ENCODE measurements at places on chromosomes 12 and 14.

DNA sequence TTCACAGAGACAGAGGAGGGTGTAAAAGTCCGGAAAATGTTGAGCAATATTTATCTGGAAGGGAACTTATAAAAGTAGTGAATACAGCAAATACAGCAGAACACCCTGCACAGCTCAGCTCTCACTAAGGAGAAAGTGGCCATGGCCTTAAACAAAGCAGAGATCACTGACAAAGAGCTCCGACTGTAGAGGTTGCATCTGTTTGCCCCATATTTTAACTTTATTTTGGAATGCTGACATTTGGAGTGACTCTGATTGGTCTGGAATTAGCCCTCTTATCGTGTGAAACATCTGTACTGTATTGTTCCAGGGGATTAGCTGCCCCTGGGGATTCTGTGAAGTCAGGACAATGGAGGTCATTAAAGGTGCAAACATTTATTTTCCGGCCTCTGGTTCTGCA is 1275.7 kb upstream of the FLRT2 start:
- no peak for DNase-seq

DNA sequence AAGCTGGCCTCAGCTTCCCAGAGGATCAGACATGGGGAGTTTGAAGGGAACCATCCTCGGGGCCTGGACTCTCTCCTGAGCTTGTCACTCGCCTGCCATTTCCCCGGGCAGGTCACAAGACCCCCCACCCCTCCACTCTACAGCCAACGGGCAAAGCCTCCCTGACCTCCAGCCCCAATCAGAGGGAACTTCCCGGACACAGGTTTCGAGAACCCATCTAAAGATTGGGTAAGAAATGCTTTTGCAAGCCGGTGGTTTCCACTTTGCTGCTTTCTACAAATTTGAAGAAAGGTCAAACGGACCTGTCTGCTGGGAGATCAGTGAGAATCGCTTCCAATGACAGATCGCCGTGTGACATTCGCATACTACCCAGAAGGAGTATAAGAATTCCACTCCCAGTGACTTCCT is 89.6 kb downstream of the SCARB1 start:
- DNase-seq: no peak

- no peak for DNase-seq
These were observed 71.8 kb downstream of the DNAI7 start for GRCh38 chr12:25123126-25123525.

DNA sequence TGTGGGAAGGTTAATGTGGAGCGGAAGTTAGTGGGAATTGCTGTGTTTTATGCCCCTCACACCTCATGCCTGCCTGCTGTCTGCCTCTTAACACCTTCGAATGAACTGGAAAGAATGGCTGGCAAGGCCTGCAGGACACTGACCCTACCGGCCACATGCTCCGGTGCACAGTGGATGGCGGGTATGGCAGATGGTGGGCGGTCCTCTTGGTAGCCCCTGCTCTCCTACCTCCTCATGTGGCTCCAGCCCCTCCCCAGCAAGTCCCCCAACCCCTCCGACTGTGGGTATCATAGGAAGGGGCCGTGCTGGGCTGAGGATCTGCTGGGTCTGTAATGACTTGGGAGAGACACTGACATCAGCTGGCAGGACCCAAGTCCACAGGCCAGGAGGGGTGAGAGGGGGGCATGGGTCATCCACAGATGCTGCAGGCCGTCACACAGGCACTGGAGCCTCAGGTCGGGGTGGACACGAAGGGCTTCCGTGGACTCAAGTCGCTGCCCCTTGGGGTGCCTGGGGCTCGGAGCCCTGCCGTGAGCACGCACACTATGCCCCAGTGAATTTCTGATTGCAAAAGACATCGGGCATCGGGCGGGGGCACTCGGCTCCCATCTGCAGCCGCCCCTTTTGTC is 77.4 kb downstream of the KIF26A start:
- no peak for DNase-seq

GRCh38 chr12:106084014-106084671 is 54.6 kb downstream of the NUAK1 start:
- no peak for DNase-seq

DNA sequence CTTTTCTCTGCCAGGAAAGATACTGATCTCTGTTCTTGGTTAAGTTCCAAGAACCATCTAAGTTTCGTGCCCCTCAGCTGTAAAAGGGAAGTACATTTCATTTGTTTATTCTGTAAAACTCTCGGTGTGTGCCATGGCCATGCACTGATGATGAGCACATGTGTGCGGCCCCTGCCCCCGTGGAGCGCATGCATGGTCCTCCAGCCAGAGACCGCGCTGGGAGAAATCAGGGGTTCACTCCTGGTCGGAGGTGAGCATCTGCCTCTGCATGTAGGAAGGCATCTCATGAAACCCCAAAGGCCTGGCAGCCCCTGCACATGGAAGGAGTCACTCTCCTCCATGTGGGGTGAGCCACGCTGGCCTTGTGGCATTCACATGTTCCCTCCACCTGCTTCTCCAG is 102.5 kb upstream of the RTL1 start:
- no peak for DNase-seq

- DNase-seq: no peak
These were observed 47.2 kb downstream of the FOXG1 start for GRCh38 chr14:28813810-28814209.

GRCh38 chr14:26896447-26896846 is 298.6 kb upstream of the NOVA1 start:
- no peak for DNase-seq

- DNase-seq: no peak
These were observed 416.9 kb downstream of the TMEM132D start for GRCh38 chr12:129486931-129487330.

DNA sequence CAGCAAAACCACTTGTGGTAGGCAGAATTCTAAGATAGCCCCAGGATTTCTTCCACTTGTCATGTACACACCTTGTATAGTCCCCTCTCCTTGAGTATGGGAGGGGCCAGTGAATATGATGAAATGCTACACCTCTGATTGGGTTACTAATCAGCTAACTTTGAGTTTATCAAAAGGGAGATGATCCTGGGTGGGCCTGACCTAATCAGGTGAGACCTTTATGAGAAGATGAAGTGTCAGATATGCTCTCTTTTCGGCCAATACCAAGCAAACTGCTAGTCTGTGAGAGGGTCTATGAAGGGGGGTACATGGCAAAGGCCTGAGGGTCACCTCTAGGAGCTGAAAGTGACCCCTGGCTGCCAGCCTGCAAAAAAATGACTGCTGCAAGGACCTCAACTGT is 154.3 kb upstream of the CRY1 start:
- DNase-seq: no peak

DNA sequence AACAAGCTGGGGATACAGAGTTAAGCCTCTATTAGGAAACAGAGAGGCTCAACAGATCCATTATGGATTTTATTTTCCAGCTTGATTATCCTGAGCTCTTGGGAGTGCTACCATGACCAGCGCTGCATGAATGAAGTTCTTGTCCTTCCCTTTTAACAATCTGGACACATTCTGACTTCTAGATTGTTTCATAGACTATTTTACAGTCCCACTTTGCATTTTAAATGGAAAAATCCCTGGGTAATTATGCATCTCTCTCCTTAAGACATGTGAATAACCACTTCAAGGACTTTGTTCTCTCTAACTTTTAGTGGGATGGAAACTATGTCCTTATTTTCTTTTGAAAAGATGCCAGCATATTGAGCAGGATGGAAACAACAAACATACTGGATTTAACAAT is 2.0 kb downstream of the CCDC198 start:
- DNase-seq: no peak

- no peak for DNase-seq
These were observed 58.0 kb downstream of the TMTC1 start for GRCh38 chr12:29725587-29726320.

DNA sequence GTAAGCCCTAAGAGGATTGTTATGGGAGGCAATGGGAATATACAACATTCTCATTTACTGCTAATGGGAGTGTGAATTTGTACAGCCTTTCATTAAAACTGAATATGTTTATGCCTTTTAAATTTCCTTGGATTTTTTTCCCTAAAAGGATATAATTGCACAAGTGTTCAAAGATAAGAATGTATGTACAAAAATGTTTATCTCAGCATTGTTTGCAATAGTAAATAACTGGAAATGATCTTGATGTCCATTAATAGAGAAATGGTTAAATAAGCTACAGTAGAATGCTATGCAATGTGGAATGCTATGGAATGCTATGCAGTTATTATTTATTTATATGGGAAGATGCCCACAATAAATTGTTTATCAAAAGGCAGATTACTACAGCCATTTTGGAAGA is 62.5 kb upstream of the SLC38A2 start:
- DNase-seq: no peak

- DNase-seq: no peak
These were observed 95.7 kb downstream of the ESR2 start for GRCh38 chr14:64198486-64198885.

- no peak for DNase-seq
These were observed 32.4 kb downstream of the BICD1 start for GRCh38 chr12:32139064-32139421.

DNA sequence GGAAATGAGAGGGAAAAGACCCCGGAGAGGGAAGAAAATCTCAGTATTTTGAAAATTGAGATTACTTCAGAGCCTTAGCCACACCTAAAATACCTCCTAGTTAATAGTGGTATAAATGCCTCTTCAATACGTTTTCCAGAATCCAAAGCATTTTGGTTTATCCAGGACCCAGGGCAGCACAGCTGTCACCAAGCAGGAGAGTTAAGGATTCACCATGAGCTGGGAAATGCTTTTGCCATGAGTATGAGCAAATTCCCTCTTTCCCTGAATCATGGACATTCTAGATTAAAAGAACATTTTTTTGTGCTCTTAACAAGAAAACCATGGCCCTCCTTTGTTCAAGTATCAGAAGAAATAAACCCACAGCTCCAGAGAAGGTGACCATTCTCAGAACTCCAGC is 21.8 kb upstream of the RTRAF start:
- DNase-seq: no peak

- no peak for DNase-seq
These were observed 82.3 kb downstream of the RGS6 start for GRCh38 chr14:72014486-72014885.

DNA sequence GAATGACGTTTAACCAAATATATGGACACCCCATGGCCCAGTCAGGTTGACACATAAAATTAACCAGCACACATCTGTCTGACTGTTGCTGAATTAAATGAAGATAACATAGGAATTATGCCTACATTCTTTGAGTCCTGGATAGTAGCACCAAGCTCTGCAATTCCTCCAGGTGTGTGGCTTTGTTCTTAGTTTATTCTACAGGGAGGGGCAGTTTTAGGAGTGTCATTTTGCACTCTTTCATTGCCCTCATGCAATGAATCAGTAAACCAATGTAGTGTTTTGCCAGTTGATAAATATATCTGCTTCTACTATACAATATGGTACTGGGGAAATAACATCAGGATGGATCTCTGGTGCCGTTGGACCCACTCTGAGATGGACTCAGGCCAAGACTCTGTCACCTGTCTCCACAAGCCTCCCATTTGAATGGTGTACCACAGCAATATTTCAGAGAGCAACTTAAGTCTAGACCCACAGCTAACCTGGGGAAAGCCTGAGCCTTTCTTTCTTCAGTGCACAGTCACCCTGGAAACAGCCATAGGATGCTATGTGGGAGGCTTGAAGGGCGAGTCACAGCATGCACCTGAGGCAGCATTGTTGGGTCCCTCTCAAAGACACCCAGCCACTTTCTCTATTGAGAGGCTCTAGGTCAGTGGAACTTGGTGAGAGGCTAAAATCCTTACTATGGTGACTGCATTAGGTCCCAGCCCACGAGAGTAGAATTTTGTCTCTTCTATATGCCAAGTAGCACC is 73.2 kb downstream of the ANO4 start:
- DNase-seq: no peak

- DNase-seq: peak; percentile 36
These were observed 71.7 kb upstream of the RAP1B start for GRCh38 chr12:68538726-68539614.

GRCh38 chr14:51293149-51293911 is 53.3 kb downstream of the TMX1 start:
- DNase-seq: no peak

DNA sequence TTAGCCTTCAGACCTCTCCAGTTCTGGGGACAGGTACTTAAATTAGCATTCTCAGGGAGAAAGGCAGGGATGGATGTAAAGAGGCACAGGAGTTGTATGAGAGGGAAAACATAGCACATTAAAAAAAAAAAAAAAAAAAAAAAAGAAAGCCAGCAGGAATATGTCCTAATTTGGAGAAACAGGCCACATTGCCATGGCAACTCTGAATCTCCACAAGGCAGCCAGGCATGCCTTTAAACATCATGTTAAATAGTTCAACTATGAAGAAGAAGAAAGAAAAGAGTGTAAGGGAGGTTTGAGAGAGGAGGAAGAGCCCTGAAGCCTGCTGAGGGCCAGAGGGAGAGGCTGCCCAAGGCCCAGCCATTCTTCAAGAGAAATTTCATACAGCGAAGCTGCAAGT is 145.8 kb downstream of the GRIN2B start:
- no peak for DNase-seq

- no peak for DNase-seq
These were observed 726.2 kb downstream of the SLC6A15 start for GRCh38 chr12:84186433-84186832.

GRCh38 chr12:48925304-48926011 is at the start of gene FKBP11:
TSS of gene FKBP11 (minus strand) at chr12:48925492. CDS start at chr12:48925428, 64 bp downstream.
- peak; percentile 65 for DNase-seq

- no peak for DNase-seq
These were observed 451.3 kb upstream of the USP15 start for GRCh38 chr12:61808856-61809255.

DNA sequence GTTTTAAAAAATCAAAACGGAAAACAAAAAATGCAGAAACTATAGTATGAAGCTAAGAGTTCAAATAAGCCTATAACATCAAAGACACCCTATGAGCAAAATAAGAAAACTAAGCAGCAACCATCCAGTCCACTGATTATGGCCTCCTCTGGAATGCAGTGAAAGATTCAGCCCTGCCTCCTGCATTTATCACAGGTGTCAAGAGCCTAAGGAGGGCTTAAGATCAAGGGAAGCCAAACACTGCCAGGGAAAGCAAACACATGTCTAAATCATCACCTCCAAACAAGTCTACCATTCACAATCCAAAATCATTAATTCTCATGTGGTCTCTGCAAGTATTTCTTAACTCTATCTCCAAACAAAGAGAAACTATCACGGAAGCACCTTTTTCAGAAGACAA is 28.4 kb downstream of the SARNP start:
- no peak for DNase-seq

DNA sequence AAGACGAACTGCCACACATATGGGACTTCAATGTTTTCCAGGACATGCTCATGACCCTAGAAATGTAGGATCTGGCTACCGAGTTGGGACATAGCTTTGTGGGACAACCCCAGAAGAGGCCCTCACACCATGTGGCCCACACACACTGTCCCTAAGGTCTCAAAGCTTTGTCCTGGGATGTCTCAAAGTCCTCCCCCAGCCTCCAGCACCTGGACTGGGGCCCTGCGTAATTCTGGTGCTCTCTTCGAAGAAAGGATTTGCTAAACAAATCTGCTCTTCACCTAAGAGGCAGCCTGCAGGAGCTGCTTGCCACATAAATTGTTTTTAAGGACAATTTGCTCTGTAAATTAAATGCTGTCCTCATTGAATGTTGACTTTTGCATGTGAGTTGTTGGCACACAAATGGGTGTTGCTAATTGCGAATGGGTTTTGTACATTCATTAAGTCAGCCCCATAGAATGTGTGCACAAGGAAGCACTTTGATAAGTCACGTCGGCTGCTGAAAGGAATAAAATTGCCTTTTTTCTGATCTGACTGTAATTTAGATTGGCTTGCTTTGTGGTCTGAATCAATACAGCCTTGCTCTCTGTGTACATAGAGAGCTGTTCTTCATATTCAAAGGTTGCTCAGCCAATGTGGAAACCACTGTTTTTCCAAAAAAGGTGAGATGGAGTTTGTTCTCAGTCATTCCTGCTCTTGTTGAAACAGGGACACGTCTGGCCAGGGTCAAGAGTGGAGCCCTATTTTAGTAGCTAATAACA is 161.6 kb upstream of the PWP1 start:
- no peak for DNase-seq
